ENCODE measurements at places on chromosomes 3 and 15.

- DNase-seq: no peak
Measured at GRCh38 chr3:155065537-155065936, 14.6 kb upstream of the MME start.

DNA sequence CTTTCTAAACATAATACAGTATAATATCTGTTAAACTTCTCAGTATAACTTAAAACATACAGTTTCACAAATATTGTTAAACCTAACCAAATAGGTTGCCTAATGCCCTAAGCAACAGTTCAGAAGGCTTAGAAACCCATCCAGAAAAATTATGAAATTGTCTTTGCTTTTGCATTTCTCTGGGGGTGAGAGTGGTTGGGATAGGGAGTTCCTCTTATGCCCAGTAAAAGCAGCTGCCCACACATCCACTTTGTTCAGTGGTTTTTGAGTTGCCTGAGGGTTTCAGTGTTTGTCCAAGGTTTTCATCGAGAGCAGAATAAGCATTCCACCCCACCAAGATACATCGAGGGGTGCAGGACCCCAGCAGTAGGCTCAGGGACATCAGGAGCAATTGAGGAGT, 179.4 kb downstream of the CDIN1 start:
- DNase-seq: no peak

DNA sequence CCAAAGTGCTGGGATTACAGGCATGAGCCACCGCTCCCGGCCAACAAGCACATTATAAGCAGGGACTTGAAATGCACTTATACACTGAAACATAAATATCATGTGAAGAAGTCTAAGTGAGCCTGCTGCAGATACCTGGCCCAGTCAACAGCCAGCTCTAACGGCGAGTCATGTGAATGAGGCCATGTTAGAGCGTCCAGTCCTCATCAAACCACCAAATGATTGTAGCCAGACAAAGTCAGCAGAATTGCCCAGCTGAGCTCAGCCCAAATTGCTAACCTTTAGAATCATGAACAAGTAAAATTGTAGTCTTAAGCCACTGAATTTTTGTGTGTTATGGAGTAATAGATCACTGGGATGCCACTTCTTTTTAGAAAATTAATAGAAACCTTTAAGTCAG, 37.8 kb upstream of the UACA start:
- DNase-seq: no peak

DNA sequence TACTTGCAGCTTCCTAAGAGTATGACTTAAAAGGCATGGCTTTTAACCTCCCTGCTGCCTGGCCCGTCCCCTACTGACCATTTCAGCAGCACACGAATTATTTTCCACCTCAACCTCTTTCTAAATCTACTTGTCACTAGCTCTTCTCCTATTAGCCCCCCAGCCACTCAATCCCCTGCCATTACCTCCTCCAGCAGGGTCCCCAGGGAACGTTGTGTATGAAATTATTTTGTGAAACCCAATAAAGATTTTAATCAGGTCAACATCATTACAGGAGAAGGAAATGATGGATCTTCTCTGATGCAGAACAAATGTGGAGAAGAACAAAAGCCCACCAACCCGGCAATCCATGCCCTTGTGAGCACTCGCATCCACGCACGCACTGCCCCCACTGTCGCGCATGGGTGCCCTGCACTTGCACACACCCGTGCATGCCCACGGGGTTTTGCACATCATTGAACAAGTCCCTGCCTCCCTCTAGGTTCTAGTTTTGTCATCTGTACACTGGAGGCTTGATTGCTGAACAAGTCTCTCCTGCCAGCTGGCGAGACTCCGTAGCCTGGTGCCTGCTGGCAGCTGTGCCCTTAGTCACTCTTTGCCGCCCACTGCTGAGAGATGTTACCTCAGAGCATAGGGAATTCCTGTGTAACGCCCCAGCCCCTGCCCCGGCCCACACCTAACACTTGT, 51.6 kb downstream of the LINGO1 start:
- no peak for DNase-seq

- no peak for DNase-seq
Measured at GRCh38 chr15:70487387-70487740, 276.0 kb downstream of the UACA start.

GRCh38 chr3:55283441-55283925, 203.6 kb downstream of the WNT5A start:
- DNase-seq: no peak

- no peak for DNase-seq
Measured at GRCh38 chr3:146523531-146523930, 20.9 kb downstream of the PLSCR1 start.

DNA sequence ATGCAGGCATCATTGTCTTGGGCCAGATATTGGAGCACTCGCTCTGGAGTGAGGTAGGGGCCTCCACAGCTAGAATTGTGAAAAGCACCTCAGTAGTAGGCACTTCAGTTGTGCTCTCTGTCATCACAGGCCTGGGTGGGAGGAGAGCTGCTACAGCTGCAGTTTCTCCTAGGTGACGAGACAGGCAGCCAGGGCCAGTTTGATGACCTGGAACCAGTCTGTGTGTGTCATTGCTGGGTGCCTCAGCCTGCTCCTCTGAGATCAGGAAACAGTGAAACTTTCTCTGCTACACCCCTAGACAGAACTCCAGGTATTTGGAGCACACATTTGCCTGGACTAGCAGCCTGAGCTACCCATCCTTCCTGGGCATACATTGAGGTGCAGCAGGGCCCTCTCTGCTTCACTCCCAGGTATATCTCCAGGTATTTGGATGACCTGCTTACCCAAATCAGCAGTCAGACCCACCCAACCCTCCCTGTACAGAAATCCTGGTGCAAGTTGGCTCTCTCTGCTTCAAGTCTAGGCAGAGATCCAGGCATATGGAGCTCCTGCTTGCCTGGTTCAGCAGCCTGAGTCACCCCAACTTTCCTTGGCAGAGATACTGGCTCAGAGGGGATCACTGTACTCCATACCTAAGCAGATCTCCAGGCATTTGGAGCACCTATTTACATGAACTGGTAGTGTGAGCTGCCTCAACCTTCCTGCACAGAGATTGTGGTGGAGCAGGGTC, 54.3 kb upstream of the SGO1 start:
- DNase-seq: no peak

DNA sequence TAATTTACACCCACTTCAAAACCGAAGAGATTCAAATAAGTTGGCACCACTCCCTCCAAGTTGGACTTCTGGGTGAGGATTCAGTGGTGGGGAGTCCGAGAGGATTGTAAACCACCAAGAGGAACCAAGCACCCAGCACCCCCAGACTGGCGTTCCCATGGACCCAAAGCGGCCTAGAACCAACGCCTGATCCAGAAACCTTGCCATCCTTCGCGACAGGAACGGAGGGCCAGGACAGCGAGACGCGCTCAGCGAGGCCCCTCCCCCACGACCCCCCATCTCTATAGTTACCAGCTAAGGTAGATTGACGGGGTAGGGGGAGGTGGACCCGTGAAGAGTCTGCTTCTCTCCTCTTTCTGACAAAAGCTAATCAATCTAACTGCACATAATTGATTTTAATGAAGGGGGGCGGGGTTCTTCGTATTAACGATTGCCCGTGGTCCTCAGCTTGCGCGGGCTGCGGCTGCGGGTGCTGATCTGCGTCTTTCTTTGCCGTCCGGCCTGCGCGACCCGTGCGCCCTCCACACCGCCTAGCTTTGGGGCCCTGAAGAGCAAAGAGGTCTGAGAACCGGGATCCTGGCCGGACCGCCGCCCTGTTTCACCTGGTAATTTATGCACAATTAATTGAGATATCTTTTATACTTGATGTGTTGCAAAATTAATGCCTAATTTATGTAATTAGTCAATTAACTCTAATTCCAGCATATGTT, 10.9 kb upstream of the FOXB1 start:
- DNase-seq: no peak

DNA sequence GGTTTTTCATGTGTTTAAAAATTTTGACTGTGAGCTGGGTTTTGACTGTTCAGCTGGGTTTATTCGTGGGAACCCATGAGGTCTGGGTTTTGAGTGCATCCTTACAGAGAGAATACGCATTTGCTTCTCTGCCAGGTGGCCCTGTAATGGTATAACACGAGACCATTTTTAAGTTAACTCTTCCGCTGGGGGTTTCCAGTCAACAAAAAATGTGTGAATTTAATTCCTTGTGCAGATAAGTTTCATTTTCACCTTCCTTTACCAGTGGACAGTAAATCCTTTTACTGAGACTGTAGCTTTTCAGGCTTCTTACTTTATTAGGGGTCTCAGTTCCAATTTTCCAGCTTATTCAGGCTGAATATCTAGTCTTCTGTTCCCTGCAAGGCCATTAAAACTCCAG, 149.6 kb downstream of the OPA1 start:
- DNase-seq: no peak

- no peak for DNase-seq
Measured at GRCh38 chr15:78343276-78344060, 3.3 kb downstream of the CRABP1 start.

- no peak for DNase-seq
Measured at GRCh38 chr15:77676569-77677375, 44.1 kb upstream of the LINGO1 start.

GRCh38 chr3:146507331-146508120, 36.9 kb downstream of the PLSCR1 start:
- no peak for DNase-seq

DNA sequence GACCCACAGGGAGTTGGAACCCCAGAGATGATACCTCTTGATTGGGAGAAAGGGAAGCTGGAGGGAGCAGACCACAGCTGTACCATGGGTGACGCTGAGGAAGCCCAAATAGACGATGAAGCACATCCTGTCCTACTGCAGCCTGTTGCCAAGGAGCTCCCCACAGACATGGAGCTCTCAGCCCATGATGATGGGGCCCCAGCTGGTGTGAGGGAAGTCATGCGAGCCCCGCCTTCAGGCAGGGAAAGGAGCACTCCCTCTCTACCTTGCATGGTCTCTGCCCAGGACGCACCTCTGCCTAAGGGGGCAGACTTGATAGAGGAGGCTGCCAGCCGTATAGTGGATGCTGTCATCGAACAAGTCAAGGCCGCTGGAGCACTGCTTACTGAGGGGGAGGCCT, 201.1 kb downstream of the AKAP13 start:
- DNase-seq: no peak

DNA sequence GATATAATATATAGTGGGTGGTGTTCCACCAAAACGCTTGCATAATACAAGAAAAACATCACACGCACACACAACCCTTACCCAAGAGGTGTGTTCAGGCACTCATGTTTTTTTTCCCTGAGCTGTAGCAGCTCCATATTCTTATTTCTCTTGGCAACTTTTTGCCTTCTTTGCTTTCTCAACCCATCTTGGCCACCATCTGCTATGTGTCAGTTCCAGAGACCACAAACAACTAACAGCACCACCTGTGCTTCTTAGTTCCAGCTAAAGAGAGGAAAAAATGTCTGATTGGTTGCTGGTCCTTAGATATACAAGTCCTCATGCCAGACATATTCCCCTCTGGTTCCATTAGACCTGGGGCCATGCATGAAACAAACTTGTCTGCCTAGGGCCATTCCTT, 11.9 kb downstream of the ACTC1 start:
- no peak for DNase-seq

Data from NCI-H345 (cell line).